ENCODE measurements at places on chromosomes 13 and 19.

DNA sequence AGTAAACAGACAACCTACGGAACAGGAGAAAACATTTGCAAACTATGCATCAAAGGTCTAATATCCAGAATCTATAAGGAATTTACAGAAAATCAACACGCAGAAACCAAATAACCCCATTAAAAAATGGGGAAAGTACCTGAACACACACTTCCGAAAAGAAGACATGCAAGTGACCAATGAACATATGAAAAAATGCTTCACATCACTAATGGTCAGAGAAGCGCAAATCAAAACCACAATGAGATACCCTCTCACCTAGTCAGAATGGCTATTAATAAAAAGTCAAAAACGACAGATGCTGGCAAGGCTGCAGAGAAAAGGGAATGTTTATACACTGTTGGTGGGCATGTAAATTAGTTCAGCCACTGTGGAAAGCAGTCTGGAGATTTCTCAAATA lies 29.5 kb downstream of the SLC25A15 start:
- DNase-seq = no peak

GRCh38 chr19:21940684-21941083 lies 70.1 kb downstream of the ZNF208 start:
- DNase-seq = no peak

- DNase-seq = no peak
These were observed 26.6 kb downstream of the CD70 start for GRCh38 chr19:6564393-6564792.

GRCh38 chr19:52142001-52142595 lies 2.4 kb upstream of the ZNF616 start:
- DNase-seq = no peak

- DNase-seq = no peak
These were observed 9.6 kb upstream of the METTL21C start for GRCh38 chr13:102704238-102705058.

GRCh38 chr19:11293433-11294389 lies 2.2 kb upstream of the TSPAN16 start:
- peak; percentile 37 for DNase-seq

- no peak for DNase-seq
These were observed 40.8 kb upstream of the F7 start for GRCh38 chr13:113064534-113065405.

Measured in AG04449 (cell line).